A172 (cell line): ENCODE measurements at places on chromosomes 5 and 9.

- no peak for DNase-seq
Observed at GRCh38 chr9:95143591-95144561, 173.6 kb downstream of the FANCC start.

DNA sequence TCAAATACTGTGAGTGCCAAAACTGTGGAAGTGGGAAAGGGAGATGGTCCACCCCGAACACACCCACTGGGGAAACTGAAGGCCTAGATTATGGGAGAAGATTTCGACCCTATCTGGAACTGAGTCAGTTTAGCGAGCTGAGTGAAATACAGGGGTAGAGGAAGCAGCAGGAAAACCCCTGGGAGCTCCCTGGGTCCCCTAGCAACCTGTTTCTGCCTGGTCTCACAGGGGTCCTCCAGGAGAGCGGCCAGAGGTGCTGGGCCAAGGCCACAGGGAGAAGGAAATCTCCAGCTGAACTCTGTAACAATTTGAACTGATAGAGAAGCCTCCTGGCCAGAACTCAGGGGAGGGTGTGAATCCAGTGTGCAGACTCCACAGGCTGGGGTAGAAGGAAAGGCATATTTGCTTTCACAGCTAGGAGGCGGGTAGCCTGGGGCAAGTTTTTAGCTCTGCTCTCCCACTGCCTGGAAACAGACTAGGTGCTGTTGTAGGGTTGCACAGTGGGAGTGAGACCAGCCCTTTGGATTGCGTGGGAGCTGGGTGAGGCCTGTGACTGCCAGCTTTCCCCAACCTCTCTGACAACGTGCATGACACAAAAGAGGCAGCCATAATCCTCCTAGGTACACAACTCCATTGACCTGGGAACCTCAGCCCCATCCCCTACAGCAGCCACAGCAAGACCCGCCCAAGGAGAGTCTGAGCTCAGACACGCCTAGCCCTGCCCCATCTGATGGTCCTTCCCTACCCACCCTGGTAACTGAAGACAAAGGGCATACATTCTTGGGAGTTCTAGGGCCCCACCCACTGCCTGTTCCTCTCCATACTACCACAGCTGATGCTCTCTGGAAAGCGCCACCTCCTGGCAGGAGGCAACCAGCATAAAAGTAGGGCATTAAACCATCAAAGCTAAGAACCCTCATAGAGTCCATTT, 78.8 kb upstream of the GPBP1 start:
- DNase-seq: no peak

DNA sequence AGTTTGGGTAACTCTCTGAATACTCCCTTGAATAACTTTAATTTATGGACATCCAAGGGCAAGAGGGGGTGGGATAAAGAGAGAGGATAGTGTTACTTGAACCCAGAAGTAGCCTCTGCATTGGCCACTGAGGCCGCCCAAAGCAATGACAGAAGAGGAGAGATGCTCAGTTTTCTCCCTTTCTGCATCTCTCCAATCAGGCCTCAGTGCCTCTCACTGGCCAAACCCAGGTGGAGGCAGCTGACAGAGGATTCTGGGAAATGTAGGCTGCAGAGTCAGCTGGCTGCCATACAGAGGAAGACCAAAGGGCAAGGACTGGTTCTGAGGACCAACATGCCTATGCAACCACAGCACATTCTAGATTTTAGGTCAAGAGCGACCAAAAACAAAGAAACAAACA, 719.4 kb downstream of the MAT2B start:
- no peak for DNase-seq

DNA sequence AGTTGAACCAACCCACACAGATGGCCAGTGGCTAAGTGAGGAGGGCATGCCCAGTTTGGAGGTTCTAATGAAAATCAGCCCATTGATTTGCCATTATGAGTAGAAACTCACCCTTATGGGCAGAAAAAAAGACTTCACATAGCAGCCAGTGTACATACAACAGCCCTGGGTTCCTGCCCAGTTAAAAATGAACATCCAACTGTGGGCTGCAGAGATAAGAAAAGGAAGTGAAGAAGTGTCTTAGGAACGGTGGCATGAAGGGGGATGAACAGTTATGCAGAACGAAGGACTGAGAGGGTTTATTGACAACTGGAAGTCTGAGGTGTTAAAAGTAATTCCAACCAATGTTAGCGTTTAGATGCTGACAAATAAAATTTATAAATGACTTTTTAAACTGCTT, 118.4 kb downstream of the MARCHF3 start:
- no peak for DNase-seq

DNA sequence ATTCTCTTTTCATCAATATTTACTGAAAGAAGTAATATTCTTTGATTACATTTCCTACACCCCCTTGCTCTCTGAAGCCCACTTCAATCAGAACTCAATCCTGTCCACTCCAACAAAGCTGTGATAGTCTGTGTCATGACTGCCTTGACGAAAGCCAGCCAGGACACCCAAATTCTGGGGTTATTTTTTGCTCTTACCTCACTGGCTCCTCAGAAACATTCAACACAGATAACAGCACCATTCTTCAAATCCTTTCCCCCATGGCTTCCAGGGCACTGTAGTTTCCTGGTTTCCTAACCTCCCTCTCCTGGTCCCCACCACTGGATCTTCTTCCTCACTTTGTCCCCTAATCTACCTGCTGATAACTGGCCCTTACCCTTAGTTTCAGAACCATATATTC, 106.1 kb upstream of the FER start:
- DNase-seq: no peak

GRCh38 chr9:68631811-68632210, 73.2 kb upstream of the PIP5K1B start:
- no peak for DNase-seq

DNA sequence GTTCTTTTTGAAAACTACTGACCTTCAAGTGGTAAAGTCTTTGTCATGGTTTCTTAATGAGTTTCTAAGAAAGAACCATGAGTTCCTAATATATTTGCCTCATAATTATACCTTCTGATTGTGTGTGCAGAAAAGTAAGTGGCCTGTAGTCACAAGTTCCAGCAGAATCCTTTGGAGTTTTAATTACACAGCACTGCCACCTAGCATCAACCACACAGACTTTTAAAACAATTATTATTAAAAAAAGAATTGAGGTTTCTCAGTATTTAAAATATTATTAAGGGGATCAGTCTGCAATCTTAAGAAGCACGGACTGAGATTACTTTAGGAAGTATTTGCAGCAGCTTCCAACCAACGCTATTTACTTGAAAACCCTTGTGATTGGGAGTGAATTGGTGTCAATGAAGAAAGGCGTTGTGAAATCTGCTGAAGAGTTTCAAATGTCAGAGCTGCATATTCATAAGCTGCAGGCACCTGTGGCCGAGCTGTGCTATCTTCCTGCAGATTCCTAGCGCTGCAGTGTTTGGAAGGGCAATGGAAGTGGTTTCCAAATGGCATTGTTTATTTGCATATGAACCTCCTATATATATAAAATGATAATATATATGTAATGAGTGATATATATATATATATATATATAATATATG, 1074.2 kb upstream of the WWC1 start:
- no peak for DNase-seq
